Fibroblast of the aortic adventitia (primary cell): ENCODE measurements at places on chromosomes 6 and 20. TPM values are rescaled to one million over a fixed set of nuclear protein-coding genes. Genes with fewer than 3 reads are reported as not detected.

DNA sequence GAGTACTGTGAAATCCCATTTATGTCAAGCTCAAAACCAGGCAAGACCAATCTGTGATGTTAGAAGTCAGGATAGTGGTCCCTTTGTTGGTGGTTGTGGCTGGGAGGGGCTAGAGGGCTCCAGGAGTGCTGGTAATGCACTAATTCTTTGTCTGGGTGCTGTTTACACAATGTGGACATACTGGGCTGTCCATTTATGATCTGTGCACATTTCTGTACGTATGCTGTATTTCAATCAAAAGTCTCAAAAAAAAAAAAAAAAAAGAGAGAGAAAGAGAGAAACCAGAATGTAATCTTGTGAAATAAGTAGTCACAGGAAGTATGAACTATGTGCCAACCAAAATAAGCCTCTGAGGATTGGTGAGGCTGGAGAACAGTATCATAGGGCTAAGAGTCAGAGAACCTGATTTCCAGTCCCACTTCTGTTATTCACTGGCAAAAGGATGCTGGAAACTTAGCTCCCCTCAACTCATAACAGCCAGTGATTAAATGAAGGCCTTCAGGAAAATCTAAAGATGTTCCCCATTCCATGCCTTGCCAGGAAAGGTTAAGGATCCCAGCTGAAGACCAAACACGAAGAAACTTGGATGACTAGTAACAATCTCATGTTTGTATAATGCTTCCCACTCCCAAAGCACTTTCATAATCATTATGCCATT, 19.6 kb upstream of the TRAM2 start:
- peak; percentile 88 for DNase-seq

DNA sequence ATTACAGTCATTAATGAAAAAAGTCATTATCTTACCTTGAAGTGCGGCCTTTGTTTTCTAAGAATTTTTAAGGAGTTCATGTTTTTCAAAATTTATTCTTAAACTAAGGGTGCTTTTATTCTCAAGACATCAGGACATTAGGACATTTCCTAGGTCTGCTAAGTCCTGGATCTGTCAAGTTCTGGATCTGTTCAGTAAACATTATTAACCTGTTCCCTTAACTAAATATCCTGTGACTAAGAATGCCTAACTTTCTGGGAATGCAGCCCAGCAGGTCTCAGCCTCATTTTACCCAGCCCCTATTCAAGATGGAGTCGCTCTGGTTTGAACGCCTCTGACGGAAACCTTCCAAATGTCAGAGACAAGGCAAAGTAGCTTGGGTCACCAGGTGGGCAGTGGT, 302.6 kb downstream of the SYNE1 start:
- no peak for DNase-seq

GRCh38 chr20:58647162-58647795, 3.8 kb upstream of the STX16 start:
- no peak for DNase-seq

The C6orf58 gene
- not detected in 2 replicates for total RNA-seq

- DNase-seq = no peak
These were observed 284.8 kb downstream of the PTPRK start for GRCh38 chr6:128235556-128235955.

DNA sequence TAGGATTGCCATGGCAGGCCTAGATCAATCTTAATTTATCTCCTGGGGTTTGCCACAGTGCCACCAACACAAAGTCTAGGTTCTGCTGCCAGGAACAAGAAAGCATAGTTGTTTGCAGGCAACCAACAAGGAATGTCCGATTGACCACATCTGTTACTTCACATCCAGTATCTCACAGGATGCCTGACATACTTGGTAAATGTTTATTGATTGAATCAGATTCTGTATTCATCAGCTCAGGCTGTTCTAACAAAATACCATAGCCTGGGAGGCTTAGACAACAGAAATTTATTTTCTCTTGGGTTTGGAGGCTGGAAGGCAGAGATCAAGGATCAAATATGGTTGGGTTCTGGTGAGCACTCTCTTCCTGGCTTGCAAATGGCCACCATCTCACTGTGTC, 26.3 kb upstream of the MC3R start:
- no peak for DNase-seq

GRCh38 chr6:154239392-154239791, 117.2 kb downstream of the IPCEF1 start:
- no peak for DNase-seq

The SLC22A3 gene
- 0.72 and 1.5 TPM in 2 replicates for total RNA-seq

The CST5 gene
- total RNA-seq = not detected in 2 replicates

GRCh38 chr6:31701666-31702404, 1.3 kb downstream of the ABHD16A start:
- peak; percentile 49 for DNase-seq

The PROCR gene
- total RNA-seq = 62.2 and 106 TPM in 2 replicates

- DNase-seq = no peak
These were observed 18.3 kb downstream of the DSP start for GRCh38 chr6:7559651-7560385.

The OTOR gene
- not detected in 2 replicates for total RNA-seq

- no peak for DNase-seq
These were observed 248.6 kb downstream of the HIVEP2 start for GRCh38 chr6:142696123-142697000.

DNA sequence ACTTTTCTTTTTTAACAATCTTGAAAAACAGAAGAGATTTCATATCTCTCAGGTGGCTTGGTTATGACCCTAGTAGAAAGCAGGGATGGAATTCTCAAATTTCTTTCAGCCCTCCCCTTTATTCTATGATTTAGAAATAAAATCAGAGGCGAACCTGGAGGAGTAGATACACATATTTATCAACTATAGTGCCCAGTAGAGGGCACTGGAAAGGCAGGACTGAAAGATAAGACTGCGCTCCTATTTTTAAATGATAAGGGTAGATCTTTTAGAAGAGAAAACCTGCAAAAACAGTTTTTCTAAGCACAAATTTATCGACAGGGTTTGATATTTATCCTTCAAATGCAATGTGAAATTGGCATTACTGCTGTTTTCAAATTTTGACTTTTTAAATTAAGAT, 1296.6 kb downstream of the EPHA7 start:
- no peak for DNase-seq

- DNase-seq = no peak
These were observed 22.8 kb downstream of the FITM2 start for GRCh38 chr20:44288252-44288651.

The SLC17A3 gene
- total RNA-seq = 1.1 TPM in 1 of 2 replicates, not detected in the other

The GTSF1L gene
- total RNA-seq = not detected in 2 replicates

The ALDH8A1 gene
- 0.09 and 0.16 TPM in 2 replicates for total RNA-seq

DNA sequence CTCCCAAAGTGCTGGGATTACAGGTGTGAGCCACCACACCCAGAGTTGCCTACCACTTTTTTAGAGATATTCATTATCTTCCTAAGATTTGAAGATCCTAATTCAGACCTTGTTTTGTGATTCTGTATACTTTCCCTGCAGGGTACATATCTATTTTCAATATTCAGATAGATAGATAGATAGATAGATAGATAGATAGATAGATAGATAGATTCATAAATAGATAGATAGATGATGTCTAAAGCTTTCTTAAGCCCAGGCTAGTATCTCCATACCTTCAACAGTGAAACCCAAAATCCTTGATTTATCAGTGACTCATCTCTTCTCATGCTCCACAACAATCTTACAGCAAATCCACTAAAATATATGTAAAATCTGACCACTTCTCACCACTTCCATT, 30.8 kb downstream of the ZNF391 start:
- DNase-seq = no peak

- DNase-seq = no peak
These were observed 102.6 kb upstream of the HDGFL1 start for GRCh38 chr6:22466665-22467245.

- no peak for DNase-seq
These were observed 269.1 kb upstream of the ARID1B start for GRCh38 chr6:156508126-156508525.

The PRDM13 gene
- not detected in 2 replicates for total RNA-seq

GRCh38 chr6:154520280-154520679, 9.8 kb upstream of the CNKSR3 start:
- DNase-seq = no peak

The CGA gene
- total RNA-seq = not detected in 2 replicates

- DNase-seq = no peak
These were observed 107.9 kb downstream of the DACT2 start for GRCh38 chr6:168211681-168212080.

DNA sequence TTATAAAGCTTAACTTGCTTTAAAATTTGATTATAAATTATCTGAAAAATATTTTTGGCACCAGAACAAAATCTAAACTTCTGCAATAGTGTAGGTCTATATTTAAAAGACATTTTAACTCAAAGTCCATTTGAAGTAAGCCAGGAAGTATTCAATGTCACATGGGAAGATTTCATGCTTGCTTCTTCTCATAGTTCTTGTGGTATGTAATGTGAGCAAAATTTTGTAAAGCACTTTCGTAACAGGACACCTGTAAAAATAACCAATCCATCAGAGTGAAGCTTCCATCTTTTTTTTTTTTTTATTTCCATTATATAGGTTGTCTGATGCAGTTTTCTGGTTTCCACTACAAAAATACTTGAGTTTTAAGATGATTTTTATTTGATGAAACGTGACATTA, 386.1 kb downstream of the LAMA2 start:
- DNase-seq = no peak

DNA sequence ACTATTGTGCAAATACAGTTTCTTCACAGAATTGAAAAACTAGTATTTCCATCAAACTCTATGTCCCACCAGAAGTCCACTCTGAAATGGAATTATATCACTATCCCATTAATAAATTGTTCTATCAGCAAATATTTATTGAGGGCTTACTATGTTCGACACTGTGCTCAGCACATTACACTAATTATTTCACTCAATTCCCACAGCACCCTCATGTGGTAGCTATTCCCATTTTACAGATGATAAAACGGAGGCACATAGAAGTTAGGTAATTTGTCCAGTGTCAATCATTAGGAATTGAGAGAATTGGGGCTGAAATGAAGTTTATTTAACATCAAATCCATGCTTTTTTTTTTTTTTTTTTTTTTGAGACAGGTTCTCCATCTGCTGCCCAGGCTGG, 52.5 kb downstream of the MKKS start:
- peak; percentile 9 for DNase-seq
